ENCODE measurements at places on chromosomes 2 and 18. TPM values are rescaled to one million over a fixed set of nuclear protein-coding genes. Genes with fewer than 3 reads are reported as not detected.

L3MBTL4 gene
- 2.0 TPM for total RNA-seq

DSG4 gene
- total RNA-seq, result not detected

TXNDC2 gene
- total RNA-seq, result not detected

GRCh38 chr18:33594799-33595198 lies 16.8 kb downstream of the ASXL3 start:
- DNase-seq, result no peak

- no peak for DNase-seq
Measured at GRCh38 chr2:183088061-183088460, 9.5 kb downstream of the DUSP19 start.

DNA sequence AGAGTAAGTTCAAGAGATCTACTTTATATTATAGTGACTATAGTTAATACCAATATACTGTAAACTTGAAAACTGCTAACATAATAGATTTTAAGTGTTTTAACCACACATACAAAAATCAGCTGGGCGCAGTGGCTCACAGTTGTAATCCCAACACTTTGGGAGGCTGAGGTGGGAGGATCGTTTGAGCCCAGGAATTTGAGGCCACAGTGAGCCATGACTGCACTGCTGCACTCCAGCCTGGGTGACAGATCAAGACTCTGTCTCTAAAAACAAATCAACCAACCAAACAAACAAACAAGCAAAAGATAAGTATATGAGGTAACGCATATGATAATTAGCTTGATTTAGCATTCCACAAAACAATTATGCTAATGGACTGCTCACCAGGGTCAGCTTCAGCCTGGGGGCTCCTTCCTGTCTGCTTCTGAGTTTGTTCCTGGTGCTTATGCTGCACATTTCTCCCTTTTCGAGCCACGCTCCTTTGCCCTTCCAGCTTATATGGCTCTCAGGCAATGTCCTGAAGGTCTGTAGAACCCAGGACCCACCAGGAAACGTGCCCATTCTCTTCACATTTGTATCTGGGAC lies 357.6 kb downstream of the EN1 start:
- DNase-seq, result no peak

- no peak for DNase-seq
Measured at GRCh38 chr2:150480241-150480640, 7.2 kb downstream of the RND3 start.

GRCh38 chr2:1501038-1501851 lies 88.0 kb downstream of the TPO start:
- DNase-seq, result peak; percentile 9

DNA sequence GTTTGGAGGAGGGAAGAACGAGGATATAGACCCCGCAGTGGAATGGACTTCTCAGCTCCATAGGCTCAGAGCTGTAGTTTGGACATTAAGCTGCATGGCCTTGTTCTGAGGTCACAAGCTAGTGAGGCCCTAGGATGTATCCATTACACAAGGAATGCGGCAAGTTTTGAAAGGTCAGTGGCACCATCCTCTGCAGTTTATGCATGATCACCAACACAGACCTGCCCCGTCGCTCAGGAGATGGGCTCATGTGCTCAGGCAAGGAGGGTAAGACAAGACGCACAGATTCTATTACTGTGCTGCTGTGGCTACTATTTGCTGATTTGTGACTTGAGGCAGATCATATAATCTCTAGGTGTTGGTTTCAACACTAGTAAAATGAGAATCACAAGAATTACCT lies 110.9 kb downstream of the FAM161A start:
- no peak for DNase-seq

GRCh38 chr18:62324917-62325805 lies at the start of gene TNFRSF11A:
TNFRSF11A (plus strand) TSS chr18:62325310; CDS start chr18:62325353, 43 bp downstream.
- DNase-seq, result peak; percentile 27

DNA sequence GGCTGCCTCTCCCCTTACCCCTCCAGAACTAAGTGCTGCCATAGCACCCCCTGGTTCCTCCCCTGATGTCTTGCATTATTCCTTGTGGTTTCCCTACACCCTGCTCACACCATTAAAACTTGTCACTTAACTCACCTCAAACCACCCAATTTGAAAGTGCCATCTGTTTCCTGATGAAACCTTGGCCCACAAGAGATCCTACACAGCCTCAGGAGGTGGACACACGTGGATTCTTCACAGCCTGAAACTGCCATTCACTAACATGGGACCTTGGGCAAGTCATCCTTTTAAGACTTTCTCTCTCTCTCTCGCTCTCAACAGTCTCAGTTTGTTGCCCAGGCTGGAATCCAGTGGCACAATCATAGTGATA lies 27.5 kb upstream of the FAM124B start:
- DNase-seq, result no peak

DNA sequence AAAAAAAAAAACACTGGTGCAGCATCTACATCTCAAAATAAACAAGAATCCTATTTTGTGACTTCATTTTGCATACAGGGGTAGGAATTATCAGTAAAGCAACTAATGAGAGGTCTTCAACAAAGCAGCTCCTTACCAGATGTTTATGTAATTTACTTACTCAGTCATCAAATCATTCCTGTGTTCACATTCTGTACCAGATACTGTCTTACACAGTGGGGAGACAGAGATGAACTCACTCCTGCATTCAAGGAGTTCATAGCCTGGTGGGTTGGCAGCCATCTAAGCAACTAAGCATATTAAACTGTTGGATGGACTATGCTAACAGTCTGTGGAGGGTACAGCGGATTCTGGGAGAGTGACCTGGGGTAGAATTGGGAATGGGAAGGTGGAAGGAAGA lies 169.0 kb downstream of the OSR1 start:
- DNase-seq, result no peak

DNA sequence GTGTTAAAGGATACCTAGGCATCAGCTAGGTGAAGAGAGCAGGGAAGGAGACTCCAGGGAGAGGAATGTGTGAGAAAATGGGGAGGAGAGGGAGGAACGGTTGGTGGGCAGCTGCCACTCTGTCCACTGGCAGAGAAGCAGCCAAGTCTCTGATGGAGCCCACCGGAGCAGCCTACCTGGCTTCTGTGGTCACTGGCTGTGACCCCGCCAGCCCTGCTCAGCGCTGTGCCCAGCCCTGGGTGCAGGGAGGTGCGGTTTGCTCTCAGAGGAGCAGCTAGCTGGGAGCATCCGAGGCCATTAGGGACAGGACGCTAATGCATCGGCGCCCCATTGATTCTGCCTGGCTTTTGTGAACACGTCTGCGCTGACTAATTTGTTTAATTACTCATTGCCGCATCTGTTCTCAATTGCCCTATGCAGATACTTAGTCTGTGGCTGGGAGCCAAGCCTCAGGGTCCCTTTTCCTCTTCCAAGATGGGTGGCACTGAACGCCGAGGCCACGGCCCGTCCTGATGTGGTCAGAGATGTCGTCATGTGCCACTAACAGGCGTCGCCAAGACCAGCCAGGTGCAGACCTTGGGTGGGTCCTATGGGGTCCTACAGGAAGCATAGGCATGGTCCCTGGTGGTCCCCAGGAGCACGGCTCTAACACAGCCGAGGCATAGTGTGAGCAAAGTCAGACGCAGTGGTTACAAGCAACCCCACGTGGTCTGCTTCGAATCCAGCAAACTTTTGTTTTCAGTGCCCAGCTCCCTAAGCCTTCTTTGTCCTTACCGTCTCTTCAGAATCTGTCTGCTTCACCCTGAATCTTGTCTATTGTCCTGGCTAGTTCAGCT lies 82.0 kb downstream of the RRM2 start:
- no peak for DNase-seq

- peak; percentile 82 for DNase-seq
Measured at GRCh38 chr2:216555274-216555673, 56.6 kb downstream of the RPL37A start.

DNA sequence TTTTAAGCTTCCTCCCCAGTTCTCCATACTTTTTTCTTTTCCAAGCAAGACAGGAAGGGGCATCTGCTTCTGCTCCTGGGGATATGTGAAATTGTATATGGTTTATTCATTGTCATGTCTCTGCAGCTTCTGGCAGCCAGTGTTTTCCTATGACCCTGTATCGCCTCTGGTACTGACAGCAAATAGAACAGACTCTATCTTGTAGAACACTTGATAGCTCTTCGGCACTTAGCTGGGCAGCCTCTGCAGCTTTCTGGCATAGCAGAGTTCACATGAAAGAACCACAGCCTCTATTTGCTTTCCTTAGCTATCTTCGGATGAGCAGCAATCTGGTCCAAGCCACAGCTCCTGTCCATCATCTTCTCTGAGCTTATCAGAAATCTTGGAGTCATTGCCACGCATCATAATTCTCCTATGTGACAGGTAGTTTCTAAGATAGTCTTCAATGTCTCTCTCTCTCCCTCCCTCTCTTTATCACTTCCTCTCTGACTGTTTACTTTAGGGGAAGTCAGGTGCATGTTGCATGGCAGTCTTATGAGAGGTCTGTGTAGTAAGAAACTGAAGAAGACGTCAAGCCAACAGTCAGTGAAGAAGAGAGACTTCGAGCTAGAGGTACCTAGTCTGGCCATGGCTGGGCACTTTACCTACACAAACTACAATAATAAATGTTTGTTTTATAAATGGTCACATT lies 627.7 kb upstream of the CDH2 start:
- DNase-seq, result no peak

DNA sequence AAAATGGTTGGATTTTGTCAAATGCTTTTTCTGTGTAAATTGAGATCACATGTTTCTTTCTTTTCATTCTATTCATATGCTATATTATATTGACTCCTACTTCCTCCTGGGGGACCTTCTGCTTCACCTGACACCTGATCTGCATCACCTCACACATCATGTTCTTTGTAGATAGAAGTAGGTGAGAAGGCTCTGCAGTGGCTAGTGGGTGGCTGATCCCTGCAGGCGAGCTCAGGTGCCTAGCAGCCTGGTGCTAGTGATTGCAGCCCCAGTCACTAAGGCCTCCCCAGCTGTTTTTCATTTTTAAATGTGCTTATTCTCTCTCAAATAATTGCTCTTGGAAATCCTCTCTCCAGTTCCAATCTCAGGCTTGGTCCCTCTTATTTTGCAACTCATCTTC lies 33.6 kb downstream of the MC4R start:
- DNase-seq, result no peak

GRCh38 chr2:159133797-159134196 lies 152.7 kb downstream of the WDSUB1 start:
- DNase-seq, result no peak

GRCh38 chr2:168654705-168655104 lies 147.7 kb upstream of the NOSTRIN start:
- no peak for DNase-seq

All from heart left ventricle (tissue), 16 donors.